Activated T-helper 2 cell treated with anti-CD3 and anti-CD28 coated beads, Interferon-gamma antibody, Interleukin-2, Interleukin-4, amounts not matched to agents 10 μg/mL and 5 μg/mL and 100 μg/mL, durations not matched to agents 14 hours and 24 hours and 36 hours (primary cell): ENCODE measurements at places on chromosomes 1 and 21. TPM values are rescaled to one million over a fixed set of nuclear protein-coding genes. Genes with fewer than 3 reads are reported as not detected.

DNA sequence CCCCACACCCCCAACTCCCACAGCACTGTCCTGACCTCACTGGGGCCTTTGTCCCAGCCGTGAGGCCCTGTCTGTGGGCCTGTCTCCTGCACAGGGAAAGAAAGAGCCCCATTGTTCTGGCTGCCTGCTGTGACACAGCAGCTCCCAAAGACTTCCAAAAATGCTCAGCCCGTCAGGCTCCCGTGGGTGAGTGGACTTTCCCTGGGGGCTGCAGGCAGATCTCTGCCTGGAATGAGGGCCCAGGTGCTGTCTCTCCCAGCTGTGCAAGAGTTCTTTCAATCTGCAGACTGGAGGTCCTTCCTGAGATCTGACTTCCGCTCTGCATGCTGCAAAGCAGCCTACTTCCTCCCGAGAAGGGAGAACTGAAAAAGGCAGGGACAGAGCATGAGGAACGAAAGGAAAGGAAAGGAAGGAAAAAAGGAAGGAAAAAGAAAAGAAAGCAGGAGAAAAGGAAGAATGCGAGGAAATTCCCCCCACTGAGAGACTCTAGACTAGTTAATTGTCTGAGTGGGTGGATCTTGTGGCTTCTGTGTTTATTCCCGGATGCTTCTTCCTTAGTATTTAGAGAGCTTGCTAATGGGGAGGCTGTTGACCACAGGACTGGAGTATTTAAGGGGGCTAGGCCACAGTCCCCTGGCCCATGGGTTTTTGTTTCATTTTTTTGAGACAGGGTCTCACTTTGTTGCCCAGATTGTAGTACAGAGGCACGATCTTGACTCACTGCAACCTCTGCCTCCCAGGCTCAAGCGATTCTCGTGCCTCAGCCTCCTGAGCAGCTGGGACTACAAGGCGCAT is 15.0 kb downstream of the NES start:
- no peak for DNase-seq

- DNase-seq, result no peak
Observed at GRCh38 chr1:24949331-24949881, 19.3 kb upstream of the RUNX3 start.

- no peak for DNase-seq
Observed at GRCh38 chr1:45864167-45865106, 61.0 kb downstream of the MAST2 start.

- no peak for DNase-seq
Observed at GRCh38 chr1:76046149-76046548, 28.4 kb upstream of the ST6GALNAC3 start.

- DNase-seq, result no peak
Observed at GRCh38 chr21:22961258-22961657, 1963.0 kb downstream of the NCAM2 start.

Gene XCL1
- total RNA-seq, result 75.2 and 76.2 TPM in 2 replicates

Gene DNAJC28
- 0.16 and 0.37 TPM in 2 replicates for total RNA-seq

Gene ADORA1
- total RNA-seq, result not detected in 2 replicates

Gene PYHIN1
- 7.4 and 10.0 TPM in 2 replicates for total RNA-seq

Gene ASPM
- total RNA-seq, result 43.0 and 43.6 TPM in 2 replicates
